ENCODE measurements at places on chromosomes 3 and 15.

DNA sequence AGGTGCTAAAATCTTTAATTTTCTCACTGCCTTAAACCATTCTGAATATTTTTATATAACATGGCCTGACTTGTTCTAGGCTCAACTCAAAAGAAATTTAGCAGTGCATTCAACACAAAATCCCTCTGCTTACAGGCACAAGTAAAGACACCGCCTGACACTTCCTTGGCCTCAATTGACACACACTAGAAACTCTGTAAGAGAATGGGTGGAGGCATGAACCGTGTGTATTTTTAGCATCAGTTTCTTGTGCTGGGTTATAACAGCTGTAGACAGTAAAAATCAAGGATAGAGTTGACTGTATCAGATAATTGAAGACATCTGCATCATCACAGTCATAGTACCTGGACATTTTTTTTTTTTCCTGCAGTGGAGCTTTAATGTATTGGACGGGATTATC is 54.3 kb downstream of the SLC9A9 start:
- no peak for DNase-seq

GRCh38 chr3:56985878-56986277 is 74.6 kb upstream of the SPATA12 start:
- no peak for DNase-seq

DNA sequence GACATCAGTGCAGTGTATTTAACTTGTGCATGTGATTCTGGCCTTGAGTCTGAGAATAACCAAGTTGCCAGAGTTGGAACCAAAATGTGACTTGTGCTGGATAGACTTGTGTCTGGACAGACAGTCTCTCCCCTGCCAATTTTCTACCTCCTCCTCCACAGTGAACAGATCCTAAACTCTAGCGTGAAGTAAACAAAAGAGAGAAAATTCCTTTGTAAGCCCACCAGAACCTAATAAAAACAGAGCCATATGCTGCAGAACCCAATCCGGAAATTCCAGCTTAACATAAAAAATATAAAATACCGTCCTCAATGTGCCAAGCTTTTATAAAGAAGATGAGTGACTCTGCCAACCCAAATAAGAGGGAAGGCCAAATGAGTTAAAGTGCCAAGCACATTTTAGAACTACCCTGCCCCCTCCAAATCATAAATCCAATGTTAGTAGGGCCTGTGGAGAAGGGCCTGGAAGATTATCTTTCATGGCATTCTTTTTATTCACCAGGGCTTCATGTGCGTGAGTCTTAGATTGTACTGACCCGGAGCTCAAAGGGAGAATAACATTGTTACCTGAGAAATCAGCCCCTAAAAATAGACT is 344.6 kb upstream of the PROK2 start:
- DNase-seq: no peak

GRCh38 chr3:179083977-179084376 is 12.4 kb upstream of the ZMAT3 start:
- no peak for DNase-seq

DNA sequence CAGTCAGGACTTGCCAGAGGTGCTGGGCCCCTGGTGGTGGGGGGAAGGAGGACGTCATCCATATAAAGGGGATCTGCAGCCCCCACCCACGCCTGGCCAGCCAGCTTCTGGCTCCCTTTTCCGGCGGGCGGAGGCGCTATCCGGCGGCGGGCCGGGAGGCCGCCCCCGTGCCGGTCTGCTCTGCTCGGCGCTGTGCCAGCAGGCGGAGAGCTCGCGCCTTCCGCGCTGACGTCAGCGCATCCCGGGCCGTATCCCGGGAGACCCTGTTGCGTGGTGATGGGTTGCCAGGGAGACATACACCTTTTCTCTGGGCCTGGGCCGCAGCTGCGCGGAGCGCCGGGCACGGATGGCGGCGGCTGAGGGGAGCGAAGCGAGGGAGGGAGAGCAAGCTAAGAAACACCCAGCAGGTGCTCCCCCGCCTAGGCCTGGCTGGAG is 1.1 kb downstream of the FAM131A start:
- peak; percentile 42 for DNase-seq

DNA sequence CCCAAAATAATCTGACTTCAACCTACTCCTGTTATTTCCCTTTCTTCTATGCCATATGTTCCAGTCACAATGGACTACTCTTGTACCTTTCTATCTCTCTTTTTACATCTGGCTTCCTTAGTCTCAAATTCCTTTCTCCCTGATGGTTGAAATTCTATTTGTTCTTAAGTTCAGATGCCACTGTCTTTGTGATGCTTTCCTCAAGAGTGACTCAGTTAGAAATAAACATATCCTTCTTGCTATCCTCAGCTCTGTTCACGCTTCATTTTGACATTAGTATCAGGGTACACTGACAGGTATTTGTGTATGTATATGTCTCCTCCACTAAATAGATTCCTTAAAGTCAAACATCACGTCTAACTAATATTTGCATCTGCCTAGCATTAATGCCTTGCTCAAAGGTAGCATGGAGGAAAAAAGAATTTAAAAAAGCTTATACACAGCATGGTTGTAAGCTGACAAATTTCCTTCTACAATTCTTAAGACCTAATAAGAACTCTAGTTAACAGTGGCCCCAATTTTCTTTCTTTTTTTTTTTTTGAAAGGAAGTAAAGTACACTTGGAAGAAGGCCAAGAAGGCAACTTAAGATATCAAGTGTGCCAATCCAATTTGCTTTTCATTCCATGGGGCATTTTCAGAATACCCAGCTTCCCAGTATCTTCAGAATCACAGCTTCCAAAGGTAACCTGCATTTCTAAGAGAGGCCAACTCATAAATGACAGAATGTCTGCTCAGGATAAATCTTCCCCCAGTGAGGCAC is 58.0 kb downstream of the CHAC1 start:
- DNase-seq: no peak

GRCh38 chr3:72848703-72849081 is 447 bp upstream of the SHQ1 start:
- peak; percentile 41 for DNase-seq

DNA sequence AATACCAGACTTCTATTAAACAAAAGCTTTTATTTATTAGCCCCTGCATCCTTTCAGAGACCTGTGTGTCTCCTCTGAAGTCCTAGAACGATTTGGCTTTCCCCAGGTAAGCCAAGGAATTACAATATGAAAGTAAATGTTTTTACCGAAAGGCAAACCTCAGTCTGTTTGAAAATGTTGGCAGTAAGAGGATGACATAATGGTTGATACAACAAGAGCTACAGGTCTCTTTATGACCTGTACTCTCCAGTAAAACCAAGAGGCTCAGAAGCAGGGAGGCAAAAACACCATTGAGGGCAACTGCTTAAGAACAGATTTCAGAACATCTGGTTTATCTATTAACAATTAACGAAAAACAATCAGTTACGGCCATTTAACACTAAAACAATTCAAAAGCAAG is 107.8 kb downstream of the ADAM10 start:
- no peak for DNase-seq

GRCh38 chr3:24086617-24087404 is 141.7 kb downstream of the NR1D2 start:
- no peak for DNase-seq

DNA sequence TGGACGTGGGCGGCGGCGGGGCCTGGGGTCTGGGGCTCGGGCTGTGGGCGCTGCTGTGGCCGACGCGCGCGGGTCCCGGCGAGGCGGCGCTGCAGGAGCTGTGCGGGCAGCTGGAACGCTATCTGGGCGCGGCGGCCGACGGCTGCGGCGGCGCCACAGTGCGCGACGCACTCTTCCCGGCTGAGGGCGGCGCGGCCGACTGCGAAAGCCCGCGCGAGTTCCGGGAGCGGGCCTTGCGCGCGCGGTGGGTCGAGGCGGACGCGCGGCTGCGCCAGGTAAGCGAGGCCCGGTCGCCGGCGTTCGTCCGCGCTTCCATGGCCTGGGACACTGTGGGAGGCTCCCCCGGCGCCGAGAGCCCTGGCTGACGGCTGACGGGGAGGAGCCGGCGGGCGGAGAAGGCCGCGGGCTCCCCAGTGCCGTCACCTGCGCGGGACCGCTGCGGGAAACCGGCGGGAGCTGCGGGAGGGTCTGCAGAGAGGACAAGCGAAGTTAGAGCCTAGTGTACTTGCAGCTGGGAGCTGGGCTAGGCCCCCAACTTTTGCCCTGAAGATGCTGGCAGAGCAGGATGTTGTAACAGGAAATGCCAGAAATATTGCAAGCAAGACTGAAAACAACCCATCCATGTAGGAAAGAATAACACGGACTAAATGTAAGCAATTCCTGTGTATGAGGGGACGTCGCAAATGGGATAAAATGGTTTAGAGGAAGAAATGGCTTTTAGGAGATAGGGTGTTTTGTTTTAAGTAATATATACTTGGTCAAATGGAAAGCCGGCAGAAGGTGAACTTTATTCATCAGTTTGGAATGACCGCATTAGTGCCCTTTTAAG is 847 bp downstream of the WHAMM start:
- DNase-seq: peak; percentile 44

GRCh38 chr15:80186066-80186465 is 33.3 kb downstream of the FAH start:
- DNase-seq: no peak

DNA sequence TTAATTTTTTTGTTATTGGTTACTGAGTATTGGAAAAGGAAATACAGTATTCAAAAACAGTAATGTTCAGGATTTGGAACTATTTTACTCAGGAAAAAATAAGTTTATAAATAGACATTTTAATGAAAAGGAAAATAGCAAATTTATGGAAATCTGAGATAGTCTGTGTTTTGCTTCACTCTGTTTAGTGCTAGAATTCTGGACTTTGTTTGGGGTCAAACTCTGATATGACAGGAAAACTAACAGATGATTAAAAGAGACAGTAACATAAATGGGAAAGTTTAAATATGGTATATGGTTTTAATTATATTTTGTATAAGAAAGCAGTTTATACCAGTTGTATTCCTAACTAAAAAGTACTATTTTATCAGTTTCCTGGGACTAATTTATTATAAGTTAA is 17.4 kb downstream of the SETD5 start:
- no peak for DNase-seq

- no peak for DNase-seq
These were observed 72.1 kb upstream of the TPRG1 start for GRCh38 chr3:189099505-189100290.

GRCh38 chr3:51082363-51082762 is 302.7 kb upstream of the MANF start:
- no peak for DNase-seq

GRCh38 chr15:64780600-64781156 is 5.3 kb upstream of the RBPMS2 start:
- DNase-seq: no peak

- DNase-seq: no peak
These were observed 363.0 kb downstream of the NR2F2 start for GRCh38 chr15:96693515-96693914.

DNA sequence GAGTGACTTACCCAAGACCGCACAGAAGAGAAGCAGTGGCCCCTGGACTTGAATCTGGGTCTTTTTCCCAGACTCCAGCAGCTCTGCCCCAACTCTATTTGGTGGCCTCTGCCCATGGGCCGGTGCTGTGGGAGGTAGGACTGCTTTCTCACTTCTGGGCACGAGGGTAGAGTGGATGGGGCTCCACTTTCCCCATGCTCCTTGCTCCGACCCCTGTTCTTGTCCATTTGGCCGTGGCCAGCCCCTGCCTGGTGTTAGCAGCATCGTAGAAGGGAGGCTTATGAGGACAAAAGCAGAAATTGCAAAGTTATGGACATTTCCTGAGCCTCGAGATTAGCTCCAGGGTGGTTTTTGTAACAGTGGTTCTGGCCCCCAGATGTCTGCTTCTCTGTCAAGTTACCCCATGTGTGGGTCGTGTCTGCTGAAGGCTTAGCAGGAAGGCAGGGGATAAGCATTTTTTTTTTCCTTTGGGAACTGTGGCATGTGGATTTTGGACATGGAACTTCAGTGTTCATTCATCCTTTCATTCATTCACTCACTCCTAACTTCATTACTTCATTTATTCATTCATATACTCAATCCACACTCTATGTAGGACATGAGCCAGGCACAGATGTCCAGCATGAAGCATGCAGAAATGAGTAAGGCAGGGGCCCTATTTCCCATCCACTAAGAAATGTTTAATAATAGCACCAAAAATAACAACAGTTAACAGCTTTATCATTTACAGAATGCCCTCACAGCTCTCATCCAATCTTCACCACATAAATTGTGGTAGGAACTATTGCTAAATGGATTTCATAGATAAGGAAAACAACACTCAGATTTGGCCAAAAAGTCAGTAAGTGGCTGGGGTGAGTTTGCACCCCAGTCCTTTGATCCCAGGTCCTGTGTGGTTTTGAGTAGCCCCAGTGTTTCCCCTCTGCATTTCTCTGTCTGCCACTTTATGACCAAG is 180.5 kb downstream of the OPA1 start:
- DNase-seq: no peak

GRCh38 chr15:88454867-88455810 is 12.0 kb downstream of the MRPL46 start:
- DNase-seq: peak; percentile 24

DNA sequence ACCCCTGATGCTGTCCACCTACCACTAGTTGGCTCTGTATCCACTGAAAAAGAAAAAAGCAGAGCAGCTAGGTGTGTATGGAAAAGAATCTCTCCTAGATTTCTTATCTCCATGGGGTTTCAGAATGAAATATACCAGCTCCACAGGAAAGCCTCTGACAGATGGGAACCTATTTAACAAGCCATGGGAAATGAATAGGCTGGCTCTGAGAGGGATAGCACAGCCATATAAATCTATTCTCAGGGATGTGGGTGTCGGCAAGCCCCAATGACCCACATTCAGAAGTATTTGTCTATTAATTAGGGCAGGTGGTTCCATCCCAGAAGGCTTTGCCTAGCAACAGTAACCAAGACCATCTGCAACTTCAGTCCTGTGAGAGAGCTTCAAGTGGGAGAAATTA is 694.1 kb downstream of the AGBL1 start:
- no peak for DNase-seq

GRCh38 chr3:69094467-69095205 is 9.9 kb downstream of the ARL6IP5 start:
- no peak for DNase-seq

DNA sequence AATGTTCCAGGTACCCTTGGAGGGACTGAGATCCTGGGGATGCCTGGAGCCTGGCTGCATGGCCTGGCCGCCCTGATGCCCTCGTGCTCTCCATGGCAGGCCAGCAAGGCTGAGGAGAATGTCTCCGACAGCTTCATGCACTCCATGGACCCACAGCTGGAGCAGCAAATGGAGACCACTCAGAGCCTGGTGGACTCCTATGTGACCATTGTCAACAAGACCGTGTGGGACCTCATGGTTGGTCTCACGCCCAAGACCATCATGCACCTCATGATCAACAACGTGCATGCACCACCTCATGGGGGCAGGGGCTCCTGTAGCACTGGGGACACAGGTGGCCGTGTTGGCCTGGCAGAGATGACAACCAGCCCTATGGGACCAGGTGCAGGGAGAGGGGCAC is 19.7 kb downstream of the GOLGA6A start:
- DNase-seq: no peak

GRCh38 chr3:48738144-48738536 is 21.1 kb upstream of the IP6K2 start:
- no peak for DNase-seq

DNA sequence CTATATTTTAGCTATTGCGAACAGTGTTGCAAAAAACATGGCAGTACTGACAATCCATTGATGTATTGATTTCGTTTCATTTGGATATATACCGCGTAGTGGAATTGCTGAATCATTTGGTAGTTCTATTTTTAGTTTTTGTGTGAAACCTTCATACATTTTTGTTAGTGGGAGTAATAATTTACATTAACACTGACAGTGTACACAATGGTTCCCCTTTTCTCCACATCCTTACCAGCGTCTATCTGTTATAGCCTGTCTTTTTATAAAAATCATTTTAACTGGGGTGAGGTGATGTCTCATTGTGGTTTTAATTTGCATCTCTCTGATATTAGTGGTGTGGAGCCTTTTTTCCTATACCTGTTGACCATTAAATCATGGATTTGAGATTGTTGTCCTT is 392.4 kb upstream of the ALCAM start:
- no peak for DNase-seq

Measured in CD4-positive, alpha-beta T cell treated with Interleukin-12 subunit alpha and Interleukin-12 subunit beta, for 1 hour (primary cell).